ENCODE measurements at places on chromosomes 5 and 9.

DNA sequence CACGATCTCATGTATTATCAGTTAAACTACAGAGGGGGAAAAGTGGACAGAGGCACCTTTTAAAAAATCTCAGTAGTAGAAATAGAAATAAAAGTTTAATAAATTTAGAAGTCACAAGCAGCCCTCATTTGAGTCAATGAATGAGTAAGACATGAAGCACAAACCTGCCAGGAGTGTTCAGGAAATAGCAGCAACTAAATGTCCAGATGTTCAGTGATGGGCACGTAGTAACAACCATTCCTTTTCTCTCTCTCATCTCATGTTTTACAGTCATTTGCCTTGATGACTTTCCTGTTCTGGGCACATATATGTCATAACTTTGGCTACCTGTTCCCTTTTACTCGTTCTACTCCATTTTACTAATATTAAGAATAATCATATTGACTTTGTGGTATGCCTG, 17.7 kb downstream of the ISOC1 start:
- no peak for DNase-seq

DNA sequence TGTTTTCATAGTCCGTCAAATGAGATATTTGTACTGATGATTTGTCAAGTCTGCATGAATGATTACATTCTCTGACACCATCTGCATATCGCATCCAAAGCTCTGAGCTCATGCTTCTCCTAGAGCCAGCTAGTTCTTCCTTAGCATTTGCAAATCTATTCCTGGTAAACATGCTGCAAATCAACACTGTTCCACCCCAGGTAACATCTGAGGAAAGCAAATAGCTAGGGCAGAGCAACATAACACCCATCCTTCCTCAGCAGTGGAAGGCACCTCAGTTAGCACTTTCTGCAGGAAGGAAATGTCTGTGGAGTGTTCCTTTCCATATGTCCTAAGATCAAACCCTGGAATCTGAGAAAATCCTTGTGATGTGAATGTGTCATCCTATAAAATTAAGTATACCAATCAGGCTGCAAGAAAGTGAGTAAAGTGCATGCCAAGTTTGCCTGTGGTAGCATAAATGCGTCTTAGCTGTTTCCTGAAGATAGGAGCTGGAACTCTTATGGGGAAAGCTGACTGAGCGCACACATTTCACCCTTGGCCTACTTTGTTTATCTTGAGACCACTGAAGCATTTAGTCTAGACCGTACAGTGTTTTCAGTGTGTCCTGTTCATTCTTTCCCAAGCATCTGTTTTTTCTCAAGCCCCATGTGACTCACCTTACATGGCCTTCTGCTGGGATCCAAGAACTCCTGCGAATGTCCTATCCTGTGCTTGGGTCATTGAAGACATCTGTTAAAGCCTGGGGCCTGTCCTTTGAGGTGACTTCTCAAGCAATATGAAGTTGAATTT, 50.9 kb upstream of the STARD4 start:
- no peak for DNase-seq

GRCh38 chr5:75524071-75524470, 12.4 kb downstream of the POLK start:
- DNase-seq: no peak

DNA sequence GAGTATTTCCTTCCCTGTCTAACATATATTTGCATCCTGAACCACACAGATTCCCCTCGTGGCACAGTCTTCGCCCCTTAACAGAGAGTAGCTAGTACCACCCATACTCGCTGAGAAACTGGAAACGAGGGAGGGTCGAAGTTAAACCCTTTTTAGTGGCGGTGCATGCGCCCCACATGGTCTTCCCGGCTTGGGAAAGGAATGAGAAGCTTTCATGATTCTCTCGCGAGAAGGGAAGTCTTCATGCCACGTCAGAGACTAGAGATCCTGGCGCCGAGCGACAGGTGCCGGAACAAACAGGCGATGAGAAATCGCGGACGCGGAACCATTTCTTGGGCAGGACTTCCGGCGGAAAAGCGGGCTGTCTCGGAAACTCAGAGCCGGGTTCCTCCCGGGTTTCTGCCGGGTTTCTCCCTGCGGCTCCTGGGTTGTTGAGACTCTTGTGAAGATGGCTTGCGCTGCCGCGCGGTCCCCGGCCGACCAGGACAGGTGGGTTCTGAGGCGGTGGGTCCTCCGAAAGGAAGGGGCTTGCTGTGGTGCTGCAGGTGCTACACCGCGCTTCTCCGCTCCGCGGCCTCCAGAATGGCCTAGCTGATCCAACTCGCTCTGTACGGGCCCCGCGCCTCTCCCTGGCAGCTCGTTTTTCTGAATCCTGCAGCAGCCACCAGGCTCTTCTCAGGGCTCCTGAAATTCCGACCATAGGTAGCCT, at the start of gene SRP19:
SRP19 (plus strand) TSS at position 359 of the 709 bp plus-strand sequence; CDS start at position 449, 90 bp downstream.
- peak; percentile 92 for DNase-seq

- DNase-seq: no peak
Measured at GRCh38 chr9:109771087-109771486, 8.9 kb upstream of the PALM2AKAP2 start.

DNA sequence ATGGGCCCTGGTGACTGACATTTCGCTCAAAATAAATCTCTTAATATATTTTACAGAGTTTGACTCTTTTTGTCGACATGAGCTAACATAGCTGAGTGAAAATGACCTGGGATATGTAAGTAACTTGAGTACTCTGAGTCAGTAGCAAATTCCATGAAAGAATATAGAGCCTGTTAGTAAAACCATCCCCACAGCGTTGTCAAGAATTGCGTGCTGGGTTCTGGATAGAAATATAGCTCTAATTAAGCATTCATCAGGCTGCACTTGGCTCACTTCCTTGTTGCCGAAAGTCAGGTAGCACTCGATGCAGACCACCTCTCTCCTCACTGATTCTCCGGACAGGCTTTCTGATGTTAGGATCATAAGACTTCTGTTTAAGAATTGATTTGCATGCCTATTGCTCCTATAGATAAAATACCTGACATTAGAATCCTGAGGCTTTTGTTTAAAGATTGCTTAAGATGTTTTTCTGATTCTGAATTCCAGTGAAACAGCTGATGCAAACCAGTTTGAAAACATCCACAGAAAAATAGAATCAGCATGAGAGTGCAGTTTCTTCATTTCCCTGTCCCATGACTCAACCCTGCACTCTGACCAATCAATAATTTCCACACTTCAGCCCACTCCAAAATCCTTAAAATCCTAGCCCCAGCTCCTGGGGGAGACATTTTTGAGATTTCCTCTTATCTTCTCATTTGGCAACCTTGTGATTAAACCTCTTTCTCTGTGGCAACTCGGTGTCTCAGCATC, 310.6 kb downstream of the DIRAS2 start:
- DNase-seq: no peak

DNA sequence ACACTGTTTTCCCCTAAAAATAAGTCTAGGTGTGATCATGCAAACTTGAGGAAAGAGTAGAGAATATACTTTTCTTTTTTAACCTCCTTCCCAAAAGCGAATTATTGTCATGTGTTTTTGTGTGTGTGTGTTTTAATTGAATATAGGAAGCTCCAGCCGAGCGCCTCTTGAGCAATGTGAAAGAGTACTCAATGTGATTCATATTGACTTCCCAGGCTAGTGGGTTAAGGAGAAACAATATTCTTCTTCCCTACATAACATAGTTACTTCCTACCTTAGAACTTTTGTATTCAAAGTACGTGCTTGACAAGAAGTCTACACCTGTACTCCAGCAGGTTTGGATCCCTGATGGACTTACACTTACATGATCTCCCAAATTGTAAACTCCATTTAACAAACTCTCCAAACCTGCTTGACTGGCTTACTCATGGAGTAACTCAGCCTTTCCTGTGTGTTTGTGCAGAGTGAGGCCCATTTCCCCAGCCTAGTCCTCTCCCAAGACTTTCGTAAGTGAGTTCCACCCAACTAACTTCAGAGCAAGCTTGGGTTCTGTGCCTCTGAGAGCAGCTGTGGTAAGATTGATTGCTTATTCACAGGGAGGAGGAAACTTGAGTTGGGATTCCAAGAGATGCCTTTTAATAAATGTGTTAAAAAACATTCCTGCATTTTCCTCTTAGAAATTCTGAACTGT, 9.3 kb downstream of the SLC28A3 start:
- no peak for DNase-seq

- DNase-seq: no peak
Measured at GRCh38 chr5:79850316-79850822, 140.7 kb downstream of the MTX3 start.

DNA sequence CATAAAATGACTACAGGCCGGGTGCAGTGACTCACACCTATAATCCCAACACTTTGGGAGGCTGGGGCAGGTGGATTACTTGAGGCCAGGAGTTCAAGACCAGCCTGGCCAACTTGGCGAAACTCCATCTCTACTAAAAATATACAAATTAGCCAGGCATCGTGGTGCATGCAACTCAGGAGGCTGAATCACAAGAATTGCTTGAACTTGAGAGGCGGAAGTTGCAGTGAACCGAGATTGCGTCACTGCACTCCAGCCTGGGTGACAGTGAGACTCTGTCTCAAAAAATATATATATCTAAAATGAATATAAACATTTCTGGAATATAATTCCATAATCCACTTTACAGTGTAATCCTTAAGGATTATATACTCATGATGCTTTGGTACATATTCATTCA, 66.5 kb downstream of the TEX10 start:
- no peak for DNase-seq

DNA sequence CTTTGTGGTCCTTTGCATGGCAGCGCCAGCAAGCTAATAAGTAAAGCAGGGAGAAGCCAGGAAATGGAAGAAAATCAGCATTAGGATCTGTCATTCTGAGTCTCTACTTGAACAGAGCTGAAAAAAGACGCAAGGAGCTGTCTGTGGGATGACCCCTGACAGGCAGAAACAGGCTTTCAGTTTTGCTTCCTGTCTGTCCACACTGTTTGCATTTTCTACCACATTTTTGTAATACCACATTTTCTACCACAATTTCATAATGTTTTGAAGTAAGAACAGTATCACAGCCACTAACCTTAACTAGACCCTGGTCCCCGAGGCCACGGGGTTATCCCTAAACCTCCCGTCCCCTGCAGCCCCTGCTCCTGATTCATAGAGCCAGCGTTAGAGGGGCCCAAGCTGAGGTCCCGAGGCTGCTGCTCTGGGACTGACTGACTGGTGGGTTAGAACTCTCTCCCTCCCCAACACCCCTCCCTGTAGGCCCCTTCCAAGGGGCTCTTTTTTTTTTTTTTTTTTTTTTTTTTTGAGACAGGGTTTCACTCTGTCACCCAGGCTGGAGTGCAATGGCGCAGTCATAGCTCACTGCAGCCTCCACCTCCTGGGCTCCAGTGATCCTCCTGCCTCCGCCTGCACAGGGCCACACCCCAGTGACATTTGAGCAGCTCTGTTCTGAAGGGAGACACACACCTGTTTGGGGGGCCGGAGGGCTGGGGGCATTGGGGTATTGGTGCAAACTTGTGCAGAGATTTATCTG, 4.0 kb upstream of the CLIC3 start:
- peak; percentile 53 for DNase-seq

DNA sequence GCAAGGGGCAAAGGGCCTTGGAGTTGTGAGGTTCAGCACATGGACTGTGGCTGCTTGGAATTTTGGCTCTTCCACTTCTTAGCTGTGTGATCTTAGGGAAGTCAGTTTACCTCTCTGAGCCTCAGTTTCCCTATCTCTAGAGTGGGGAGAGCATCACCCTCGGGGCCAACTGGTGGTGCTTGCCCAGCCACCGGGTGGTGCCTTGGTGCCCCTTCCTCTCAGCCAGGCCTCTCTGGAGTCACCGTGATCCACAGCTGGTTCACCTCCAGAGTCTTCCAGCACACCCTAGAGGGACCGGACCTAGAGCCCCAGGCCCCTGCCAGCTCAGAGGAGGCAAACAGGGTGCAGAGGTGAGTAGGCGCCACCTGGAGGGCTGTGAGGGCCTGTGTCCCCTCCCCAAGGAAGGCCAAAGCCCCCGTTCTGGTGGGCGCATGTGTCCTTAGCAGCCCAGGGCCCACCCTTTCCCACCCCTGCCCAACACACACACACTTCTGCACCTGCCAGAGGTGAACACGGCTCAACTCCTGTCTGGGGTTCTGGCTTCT, 7.7 kb downstream of the ADGRD2 start:
- DNase-seq: no peak

DNA sequence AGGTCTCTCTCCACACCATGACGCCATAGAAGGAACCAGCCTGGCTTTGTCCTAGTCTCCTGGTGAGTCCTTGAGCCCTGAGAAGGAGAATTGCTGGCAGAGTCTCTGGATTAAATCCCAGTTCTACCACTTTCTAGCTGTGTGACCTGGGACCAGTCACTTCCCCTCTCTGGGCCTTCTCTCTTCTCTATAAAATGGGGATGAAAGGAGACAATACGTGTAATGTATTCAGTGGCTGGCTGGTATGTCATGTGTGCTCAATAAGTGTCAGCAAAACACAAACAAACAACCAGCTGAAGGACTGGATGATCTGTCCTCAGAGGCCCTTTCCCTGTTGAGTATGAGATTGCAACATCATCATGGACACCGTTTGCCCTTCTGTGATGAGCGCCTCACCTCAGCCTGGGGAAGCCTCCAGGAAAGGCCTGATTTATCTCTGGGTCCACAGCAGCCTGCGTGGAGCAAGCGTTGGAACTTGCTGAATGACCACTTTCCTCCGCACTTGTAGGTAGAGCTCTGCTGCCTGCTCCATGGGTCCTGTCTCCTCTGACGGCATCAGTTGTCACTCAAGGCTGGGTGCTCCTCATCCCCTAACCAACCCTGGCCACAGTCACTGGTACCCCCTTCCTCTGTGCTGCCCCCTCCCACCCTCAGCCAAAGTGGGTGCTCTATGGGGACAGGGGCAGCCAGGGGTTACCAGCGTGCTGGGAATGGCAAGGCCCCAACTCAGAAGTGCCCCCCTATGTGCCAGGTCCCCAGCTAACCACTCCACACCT, 3.6 kb upstream of the NR5A1 start:
- DNase-seq: no peak

DNA sequence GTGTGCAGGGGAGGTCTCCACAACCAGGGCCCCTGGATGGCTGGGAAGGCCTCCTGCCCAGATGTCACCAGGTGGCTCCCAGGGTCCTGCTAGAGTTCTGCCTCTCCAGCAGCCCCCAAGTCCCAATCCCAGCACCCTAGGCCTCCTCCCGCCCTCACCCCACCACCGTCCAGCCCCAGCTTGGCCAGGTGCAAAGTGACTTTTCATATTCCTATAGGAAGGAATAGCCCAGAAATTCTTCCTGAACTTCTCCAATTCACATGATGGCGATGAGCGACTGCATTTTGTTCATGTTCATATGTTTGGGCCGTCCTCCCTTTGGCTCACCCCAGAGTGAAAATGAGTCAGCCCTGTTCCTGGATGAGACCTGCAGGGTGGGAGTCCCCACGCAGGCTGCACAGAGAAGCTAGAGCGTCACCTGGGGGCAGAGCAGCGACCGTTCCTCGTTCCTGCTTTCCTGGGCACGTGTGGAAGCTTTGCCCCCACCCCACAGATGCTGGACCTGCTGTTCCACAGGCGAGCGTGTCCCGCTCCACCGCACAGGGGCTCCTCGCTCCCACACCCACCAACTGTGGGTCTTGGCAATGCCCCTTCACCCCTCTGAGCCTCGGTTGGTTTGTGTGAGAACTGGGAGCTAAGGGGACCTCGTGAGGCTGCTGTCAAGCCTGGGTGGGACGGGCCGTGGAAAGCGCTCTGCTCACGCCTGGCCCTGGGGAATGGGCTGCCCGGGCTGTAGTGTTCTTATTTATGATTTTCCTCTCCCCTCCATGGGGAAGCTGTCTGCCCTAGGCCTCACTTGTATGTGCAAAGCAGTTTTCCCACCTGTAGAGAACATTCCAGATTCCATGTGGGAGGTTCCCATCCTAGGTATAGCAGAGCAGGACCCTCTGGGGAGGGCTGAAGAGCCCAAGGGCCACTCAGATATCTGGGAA, 6.9 kb downstream of the MRPS2 start:
- no peak for DNase-seq
